Endothelial cell of umbilical vein (primary cell): ENCODE measurements at places on chromosomes 1 and 21. TPM values are rescaled to one million over a fixed set of nuclear protein-coding genes. Genes with fewer than 3 reads are reported as not detected.

DNA sequence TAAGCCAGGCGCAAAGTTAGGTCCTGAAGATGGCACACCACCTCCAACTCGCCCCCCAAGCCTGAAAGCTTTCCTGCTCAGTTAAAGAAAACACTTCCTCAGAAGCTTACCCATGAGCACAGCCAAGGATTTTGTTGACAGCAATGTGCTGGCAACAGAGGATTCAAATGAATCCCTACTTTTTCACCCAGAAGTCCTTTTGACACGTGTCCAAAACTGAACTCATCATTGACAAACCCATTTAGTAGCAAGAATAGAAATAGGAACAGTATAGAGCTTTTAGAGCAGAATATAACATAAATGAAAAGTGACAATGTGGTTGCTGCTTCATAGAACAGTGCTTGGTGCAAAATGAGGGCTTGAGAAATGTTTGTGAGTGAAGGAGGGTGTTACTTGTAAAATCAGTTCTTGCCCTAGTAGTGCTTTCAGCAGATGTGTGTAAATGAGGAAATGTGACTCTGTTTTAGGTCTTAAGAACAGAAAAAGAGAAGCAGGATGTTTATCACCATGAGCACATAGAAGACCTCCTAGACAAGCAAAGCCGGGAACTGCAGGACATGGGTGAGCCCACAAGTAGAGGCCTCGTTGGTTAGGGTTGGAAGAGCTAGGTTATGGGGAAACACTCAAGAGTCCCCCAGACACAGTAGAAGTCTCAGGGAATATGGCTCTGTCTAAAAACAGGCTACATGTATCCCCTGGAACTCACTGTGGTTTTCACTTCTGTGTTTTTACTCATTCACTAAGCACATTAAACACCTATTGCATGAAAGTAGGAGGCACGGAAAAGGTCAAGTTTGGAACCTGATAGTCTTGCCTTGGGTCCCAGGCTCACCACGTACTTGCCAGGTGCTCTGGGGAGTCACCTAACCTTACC is 48.6 kb upstream of the TMEM125 start:
- no peaks in the 10 kb centered on the region for H3K27me3 ChIP-seq
- H3K4me1 ChIP-seq, result peaks cover 4% of the 10 kb centered on the region
- no peak overlapping the region for H3K4me3 ChIP-seq
- H3K36me3 ChIP-seq, result no peaks in the 10 kb centered on the region
- no peak for DNase-seq
- no peak overlapping the region for H3K27ac ChIP-seq

DNA sequence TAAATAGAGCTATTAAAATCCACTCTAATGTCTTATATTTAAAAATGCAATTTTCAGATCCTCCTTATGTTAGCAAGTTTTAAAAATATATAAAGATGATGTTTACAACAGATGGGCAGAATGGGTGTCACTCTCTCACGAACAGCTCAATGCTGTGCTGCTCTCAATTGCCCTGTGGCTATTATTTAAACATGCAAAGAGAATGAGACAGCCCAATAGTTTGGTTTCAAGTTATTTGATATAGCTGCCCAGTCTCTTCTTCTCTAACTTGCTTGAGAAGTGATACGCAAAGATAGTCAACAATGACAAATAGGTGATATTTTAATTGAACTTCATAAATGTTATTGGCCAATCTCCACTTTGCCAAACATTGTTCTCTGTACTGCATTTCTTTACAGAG is 199.3 kb upstream of the GREM2 start:
- no peaks in the 10 kb centered on the region for H3K4me1 ChIP-seq
- no peaks in the 10 kb centered on the region for H3K36me3 ChIP-seq
- no peak for DNase-seq
- H3K27me3 ChIP-seq, result no peaks in the 10 kb centered on the region

DNA sequence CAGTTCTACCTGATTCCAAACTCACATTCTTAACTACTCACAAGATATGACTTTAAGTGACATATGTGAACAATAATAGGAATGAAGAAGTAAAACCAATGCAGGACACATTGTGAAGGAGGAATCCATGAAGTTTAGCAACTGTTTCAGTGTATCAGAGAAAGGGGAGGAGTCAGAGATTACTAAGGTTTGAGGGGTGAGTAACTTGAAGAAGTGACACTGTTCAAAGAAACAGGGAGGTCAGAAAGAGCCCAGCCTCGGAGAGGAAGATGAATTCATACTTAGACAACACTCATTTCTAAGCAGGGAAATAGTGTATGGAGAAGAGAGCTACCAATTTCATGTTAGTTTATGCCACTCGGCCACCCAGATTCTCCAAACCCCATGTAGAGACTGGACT is 28.2 kb upstream of the RPF1 start:
- DNase-seq, result no peak
- H3K27ac ChIP-seq, result no peak overlapping the region
- no peak overlapping the region for H3K4me3 ChIP-seq
- H3K4me1 ChIP-seq, result no peaks in the 10 kb centered on the region

DNA sequence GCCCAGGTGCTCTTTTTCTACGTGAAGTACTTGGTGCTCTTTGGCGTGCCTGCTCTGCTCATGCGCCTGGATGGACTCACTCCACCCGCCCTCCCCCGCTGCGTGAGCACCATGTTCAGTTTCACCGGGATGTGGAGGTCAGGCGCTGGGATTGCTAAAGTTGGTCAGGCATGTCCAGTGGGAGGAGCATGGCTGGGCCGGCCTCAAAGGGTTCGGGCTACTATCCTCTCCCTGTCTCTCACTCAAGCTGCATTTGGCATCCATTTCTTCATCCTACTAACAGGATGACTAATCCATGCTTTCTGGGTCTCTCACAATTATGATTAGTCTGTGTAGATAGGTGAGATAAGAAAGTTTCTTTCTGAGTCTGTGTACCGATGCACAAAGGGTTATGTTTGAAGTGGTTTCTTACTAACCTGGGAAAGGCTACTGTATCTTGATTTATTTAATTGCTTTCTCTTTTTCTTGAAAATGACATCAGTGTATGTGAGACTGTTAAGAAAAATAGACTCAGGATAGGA is 135.9 kb downstream of the HHAT start:
- H3K36me3 ChIP-seq, result no peaks in the 10 kb centered on the region
- no peaks in the 10 kb centered on the region for H3K4me1 ChIP-seq
- DNase-seq, result no peak
- H3K27ac ChIP-seq, result no peak overlapping the region
- H3K27me3 ChIP-seq, result no peaks in the 10 kb centered on the region

The E2F2 gene
- 0.83 and 1.1 TPM in 2 replicates for polyA plus RNA-seq

The FCGR1A gene
- not detected in 2 replicates for polyA plus RNA-seq

- no peak overlapping the region for H3K27ac ChIP-seq
- no peaks in the 10 kb centered on the region for H3K4me1 ChIP-seq
- DNase-seq, result no peak
- H3K4me3 ChIP-seq, result no peak overlapping the region
Observed at GRCh38 chr21:35005077-35005476, 44.0 kb downstream of the RUNX1 start.

DNA sequence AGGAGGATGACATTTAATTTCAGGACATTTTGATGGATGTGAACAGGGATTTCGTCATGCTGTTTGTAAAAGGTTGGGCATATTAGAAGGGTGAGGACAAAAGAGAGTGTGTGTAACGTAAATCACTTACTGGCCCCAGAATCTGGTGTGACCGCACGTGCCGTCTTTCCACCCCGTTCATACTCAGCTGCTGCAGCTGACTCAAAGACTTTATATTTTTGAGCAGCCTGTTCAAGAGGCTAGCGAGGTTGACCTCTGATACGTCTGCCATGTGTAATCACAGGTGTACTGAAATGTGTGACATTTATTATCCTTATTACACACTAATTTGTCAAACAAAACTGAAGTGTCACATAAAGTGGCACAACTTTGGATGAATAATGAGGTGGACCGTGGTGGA is 66.5 kb upstream of the ERRFI1 start:
- DNase-seq, result no peak
- no peak overlapping the region for H3K4me3 ChIP-seq
- H3K36me3 ChIP-seq, result no peaks in the 10 kb centered on the region
- H3K27ac ChIP-seq, result no peak overlapping the region
- peaks cover 66% of the 10 kb centered on the region for H3K4me1 ChIP-seq

The NUDT4B gene
- polyA plus RNA-seq, result 34.5 and 39.0 TPM in 2 replicates

- no peak for DNase-seq
- no peak overlapping the region for H3K4me3 ChIP-seq
- no peaks in the 10 kb centered on the region for H3K36me3 ChIP-seq
- no peak overlapping the region for H3K27ac ChIP-seq
Observed at GRCh38 chr1:57325117-57325516, 98.7 kb downstream of the DAB1 start.

DNA sequence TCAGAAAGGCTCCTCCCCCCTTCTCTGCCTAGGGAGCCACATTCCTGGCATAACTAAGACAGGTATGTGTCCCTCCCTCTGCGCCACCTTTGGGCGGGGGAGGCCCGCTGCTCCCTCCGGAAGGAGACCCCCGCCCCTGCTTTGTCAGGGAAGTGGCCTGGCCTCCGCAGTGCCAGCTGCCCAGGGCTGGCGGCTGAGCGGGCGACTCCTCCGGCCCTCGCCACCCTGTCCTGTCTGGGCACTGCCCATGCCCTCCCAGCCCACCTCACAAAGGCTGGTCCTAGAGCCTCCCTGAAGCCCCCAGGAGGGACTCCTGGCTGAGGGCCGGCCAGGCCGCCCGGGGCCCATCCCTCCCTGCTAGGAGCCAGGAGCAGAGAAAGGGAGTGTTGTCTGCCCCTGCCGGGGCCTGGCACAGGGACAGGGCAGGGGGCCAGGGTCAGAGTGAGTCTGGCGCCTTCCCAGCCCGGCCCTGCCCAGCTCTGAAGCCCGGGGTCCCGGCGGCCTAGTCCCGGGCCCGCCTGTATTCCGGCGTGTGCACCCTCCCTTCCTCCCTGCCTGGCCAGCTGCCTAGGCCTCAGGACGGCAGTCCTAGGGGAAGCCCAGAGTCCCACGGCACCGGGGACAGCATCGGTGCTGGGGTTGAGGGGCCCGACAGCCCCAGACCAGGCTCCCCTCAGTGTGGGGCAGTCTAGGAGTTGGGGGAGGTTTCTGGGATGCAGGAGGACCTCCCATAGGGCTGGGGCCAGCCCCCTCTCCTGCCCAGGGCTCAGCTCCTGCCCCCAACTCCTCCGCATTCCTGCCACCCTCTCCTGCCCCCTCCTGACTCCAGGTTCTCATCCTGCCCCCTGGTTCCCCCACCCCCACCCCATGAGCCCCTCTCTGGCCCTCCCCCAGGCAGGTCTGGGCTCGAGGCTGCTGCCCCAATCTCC is 5.1 kb downstream of the AGRN start:
- peaks cover 16% of the 10 kb centered on the region for H3K4me1 ChIP-seq
- H3K36me3 ChIP-seq, result no peaks in the 10 kb centered on the region
- no peak overlapping the region for H3K4me3 ChIP-seq
- H3K27ac ChIP-seq, result no peak overlapping the region
- H3K27me3 ChIP-seq, result no peaks in the 10 kb centered on the region
- DNase-seq, result no peak

The IPP gene
- 1.2 and 2.1 TPM in 2 replicates for polyA plus RNA-seq

The DDR2 gene
- 20.0 and 27.8 TPM in 2 replicates for polyA plus RNA-seq

The GMEB1 gene
- 6.8 and 8.1 TPM in 2 replicates for polyA plus RNA-seq

DNA sequence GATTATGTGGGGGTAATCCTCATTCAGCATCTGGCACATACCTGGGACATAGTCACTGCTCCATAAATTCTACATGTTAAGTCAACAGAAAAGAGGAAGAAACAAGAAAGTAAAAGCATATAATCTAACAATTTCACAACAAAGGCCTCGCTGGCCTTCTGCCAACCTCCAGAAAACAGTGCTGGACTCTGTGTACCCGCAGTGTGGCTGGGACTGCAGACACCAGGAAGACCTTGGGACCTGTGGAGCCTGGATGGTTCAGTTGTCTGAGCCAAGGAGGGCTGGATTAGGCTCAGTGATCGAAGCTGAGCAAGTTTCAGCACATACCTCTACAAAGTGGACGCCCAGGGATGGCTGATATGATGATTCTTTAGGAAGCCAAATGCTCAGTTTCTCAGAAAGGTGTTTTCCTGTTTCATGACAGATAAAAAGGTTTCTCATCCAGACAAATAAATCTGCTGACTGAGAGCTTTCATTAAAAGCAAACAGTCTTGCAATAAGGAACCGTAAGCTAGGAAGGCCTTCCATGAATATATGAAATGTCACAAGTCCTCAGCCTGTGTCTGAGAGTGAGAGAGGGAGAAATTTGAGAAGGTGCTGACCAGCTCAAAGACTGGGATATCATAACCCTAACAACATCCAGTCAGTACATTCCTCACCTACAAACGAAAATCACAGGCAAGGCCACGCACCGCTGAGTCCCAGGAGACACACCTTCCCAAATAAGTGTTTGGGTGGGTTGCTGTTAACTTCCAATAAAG is 48.4 kb downstream of the CAPZB start:
- H3K36me3 ChIP-seq, result no peaks in the 10 kb centered on the region
- H3K27ac ChIP-seq, result peak overlapping the region; percentile 73

DNA sequence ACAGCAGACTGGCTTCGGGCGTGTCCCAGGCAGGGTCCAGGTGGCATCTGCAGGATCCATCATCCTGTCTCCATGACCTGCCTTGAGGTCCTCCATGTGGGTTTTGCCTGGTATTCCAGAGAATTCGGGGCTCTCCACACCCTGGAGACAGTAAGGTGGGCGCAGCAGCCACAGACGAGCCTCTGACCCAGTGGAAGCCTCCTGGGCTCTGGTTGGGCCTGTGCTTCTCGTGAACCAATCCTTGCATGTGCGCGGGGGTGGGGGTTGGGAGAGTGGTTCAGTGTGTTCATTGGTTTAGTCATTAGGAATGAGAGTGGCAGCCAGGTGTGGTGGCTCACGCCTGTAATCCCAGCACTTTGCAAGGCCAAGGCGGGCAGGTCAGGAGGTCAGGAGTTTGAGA is 32.1 kb upstream of the TNFRSF1B start:
- H3K36me3 ChIP-seq, result no peaks in the 10 kb centered on the region
- no peak overlapping the region for H3K4me3 ChIP-seq
- no peak for DNase-seq

- peaks cover 67% of the 10 kb centered on the region for H3K4me1 ChIP-seq
- H3K36me3 ChIP-seq, result peaks cover 19% of the 10 kb centered on the region
- peak; percentile 32 for DNase-seq
- H3K27me3 ChIP-seq, result no peaks in the 10 kb centered on the region
- H3K27ac ChIP-seq, result peak overlapping the region; percentile 100
Observed at GRCh38 chr1:44810101-44810761, 1.9 kb downstream of the BTBD19 start.

The CD53 gene
- polyA plus RNA-seq, result 0.35 TPM in 1 of 2 replicates, not detected in the other

The ZNF593OS gene
- polyA plus RNA-seq, result not detected in 2 replicates

The HSPB7 gene
- polyA plus RNA-seq, result not detected in 2 replicates

DNA sequence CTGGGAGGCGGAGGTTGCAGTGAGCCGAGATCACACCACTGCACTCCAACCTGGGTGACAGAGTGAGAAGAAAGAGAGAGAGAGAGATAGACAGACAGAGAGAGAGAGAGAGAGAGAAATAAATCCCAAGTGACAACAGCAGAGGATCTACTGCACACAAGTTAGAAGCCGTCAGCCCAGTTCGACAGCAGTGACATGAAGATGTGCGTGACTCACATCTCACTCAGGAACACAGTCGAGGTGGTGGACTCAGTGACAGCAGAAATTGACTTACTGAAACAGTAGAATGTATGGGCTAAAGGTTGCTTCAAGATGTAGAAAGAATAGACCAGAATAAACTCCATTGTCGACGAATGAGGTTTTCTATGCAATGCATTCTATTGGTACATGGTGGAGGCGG is 77.0 kb upstream of the KRTAP19-8 start:
- peaks cover 2% of the 10 kb centered on the region for H3K4me1 ChIP-seq
- H3K27me3 ChIP-seq, result no peaks in the 10 kb centered on the region
- no peak overlapping the region for H3K4me3 ChIP-seq
- no peak for DNase-seq
- no peak overlapping the region for H3K27ac ChIP-seq

- H3K4me1 ChIP-seq, result no peaks in the 10 kb centered on the region
- no peak overlapping the region for H3K27ac ChIP-seq
- H3K4me3 ChIP-seq, result no peak overlapping the region
Observed at GRCh38 chr1:33111965-33112364, 31.0 kb downstream of the AZIN2 start.

The PIK3C2B gene
- 33.7 and 36.3 TPM in 2 replicates for polyA plus RNA-seq
